ENCODE measurements at places on chromosomes 7 and 10. TPM values are rescaled to one million over a fixed set of nuclear protein-coding genes. Genes with fewer than 3 reads are reported as not detected.

RGR gene
- not detected for total RNA-seq

SPDYE11 gene
- total RNA-seq: not detected

FZD8 gene
- total RNA-seq: 42.3 TPM

CPN1 gene
- not detected for total RNA-seq

OPALIN gene
- not detected for total RNA-seq

SPDYE16 gene
- total RNA-seq: not detected

CALHM3 gene
- total RNA-seq: not detected

VAX1 gene
- total RNA-seq: not detected

HOXA7 gene
- 17.7 TPM for total RNA-seq

NXPH1 gene
- total RNA-seq: not detected

ANLN gene
- 43.2 TPM for total RNA-seq

ABHD11 gene
- 14.3 TPM for total RNA-seq

CYP2W1 gene
- not detected for total RNA-seq

TUBAL3 gene
- total RNA-seq: not detected

LRMDA gene
- total RNA-seq: 25.7 TPM

SEMA3A gene
- 6.6 TPM for total RNA-seq
